ENCODE measurements at places on chromosomes 3 and 15. TPM values are rescaled to one million over a fixed set of nuclear protein-coding genes. Genes with fewer than 3 reads are reported as not detected.

DNA sequence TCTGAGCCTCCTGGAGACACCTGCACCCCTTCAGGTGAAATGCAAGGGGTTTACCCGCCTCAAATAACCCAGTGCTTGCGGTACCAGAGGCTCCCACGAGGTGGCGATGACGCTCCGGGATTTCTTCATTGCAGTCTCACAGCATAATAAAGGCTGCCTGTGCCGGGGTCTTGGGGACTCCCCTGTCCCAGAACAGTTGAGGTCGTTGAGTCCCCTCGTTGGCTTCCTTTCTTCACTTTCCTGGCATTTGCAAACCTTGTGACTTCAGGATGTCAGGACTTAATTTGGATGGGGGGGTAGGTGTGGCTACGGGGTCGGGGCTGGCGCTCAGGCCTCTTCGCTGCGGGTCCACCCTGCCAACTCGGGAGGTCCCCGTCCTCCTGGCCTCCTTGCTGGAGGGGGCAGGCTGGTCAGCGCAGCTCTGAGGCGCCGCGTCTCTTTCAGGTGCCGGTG lies 1.3 kb downstream of the GNAT1 start:
- H3K27me3 ChIP-seq: peaks cover 7% of the 10 kb centered on the region
- no peak overlapping the region for H3K27ac ChIP-seq
- no peaks in the 10 kb centered on the region for H3K36me3 ChIP-seq
- H3K4me1 ChIP-seq: no peaks in the 10 kb centered on the region
- H3K4me3 ChIP-seq: no peak overlapping the region

The HIGD2B gene
- not detected for total RNA-seq

DNA sequence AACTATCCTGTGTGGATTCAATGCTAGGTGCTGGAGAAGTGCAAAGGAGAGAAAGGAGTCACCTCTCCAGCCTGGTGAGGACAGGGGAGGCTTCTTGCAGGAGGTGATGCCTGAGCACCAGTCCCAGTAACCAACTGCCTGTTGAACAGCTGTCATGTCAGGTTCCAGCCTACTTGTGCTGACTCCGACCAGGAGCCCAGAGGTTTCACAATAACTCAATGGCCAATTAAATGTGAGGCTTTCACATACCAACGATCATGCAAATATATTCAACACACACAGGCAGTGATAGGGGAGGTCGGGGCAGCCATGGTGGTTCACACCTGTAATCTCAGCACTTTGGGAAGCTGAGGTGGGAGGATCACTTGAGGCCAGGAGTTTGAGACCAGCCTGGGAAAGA lies 7.7 kb downstream of the SORD start:
- no peak overlapping the region for H3K4me3 ChIP-seq
- no peak for DNase-seq
- peaks cover 14% of the 10 kb centered on the region for H3K36me3 ChIP-seq
- H3K4me1 ChIP-seq: no peaks in the 10 kb centered on the region

The ANKRD63 gene
- total RNA-seq: not detected

DNA sequence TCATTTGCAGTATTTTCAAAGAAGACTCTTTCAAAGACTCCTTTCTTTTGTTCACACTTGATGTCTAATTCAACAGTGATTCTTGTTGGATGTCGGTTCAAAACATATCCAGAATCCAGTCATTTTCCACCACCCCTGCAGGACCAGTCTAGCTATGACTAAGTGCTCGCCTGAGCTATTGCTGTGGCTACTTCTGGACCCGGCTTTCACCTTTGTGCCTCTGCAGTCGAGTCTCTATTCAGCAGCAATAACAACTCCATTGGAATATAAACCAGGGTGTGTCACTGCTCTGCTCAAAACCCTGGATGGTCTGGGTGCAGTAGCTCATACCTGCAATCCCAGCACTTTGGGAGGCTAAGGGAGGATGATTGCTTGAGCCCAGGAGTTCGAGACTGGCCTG lies 55.0 kb downstream of the PRICKLE2 start:
- no peak overlapping the region for H3K27ac ChIP-seq
- peaks cover 3% of the 10 kb centered on the region for H3K4me1 ChIP-seq
- no peaks in the 10 kb centered on the region for H3K27me3 ChIP-seq
- no peak for DNase-seq

DNA sequence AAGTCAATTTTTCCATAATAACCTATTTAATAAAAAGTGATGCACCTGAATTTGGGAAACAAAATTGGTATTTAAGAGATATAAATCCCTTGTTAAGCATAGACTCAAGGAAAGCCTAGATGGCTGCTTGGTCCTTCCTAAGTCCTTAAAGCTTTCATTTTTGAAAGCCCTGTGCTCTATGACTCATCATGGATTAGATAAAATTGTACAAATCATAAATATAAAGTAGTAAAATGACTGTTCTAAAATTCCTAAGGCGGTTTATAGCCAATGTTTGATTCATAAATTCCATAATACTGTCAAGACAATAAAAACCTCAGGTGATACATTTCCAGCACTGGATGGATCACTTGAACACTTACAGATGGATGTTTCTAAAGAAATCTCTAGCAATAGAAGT lies 730.8 kb upstream of the EPHA6 start:
- H3K4me3 ChIP-seq: no peak overlapping the region
- no peak for DNase-seq
- H3K36me3 ChIP-seq: no peaks in the 10 kb centered on the region

DNA sequence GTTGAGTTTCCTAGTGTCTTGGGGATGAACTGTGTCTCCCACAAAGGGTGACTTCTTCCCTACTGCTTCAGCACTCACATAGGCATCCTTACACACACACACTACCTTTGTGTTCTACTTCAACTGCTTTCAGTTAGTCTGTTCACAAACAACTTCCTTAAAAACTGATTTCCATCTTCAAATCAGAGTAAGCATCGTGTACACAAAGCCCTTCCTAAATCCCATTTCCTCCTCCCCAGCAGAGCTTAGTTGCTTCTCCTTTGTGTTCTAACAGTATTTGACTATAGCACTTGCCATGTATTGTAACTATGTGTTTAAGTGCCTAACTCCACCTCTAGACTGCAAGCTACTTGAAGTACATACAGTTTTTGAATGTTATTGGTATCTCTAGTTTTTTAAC lies 71.7 kb downstream of the TNIK start:
- peaks cover 7% of the 10 kb centered on the region for H3K4me1 ChIP-seq
- no peak overlapping the region for H3K27ac ChIP-seq
- no peak for DNase-seq
- peaks cover 1% of the 10 kb centered on the region for H3K27me3 ChIP-seq

The SYNPR gene
- total RNA-seq: 6.1 TPM

DNA sequence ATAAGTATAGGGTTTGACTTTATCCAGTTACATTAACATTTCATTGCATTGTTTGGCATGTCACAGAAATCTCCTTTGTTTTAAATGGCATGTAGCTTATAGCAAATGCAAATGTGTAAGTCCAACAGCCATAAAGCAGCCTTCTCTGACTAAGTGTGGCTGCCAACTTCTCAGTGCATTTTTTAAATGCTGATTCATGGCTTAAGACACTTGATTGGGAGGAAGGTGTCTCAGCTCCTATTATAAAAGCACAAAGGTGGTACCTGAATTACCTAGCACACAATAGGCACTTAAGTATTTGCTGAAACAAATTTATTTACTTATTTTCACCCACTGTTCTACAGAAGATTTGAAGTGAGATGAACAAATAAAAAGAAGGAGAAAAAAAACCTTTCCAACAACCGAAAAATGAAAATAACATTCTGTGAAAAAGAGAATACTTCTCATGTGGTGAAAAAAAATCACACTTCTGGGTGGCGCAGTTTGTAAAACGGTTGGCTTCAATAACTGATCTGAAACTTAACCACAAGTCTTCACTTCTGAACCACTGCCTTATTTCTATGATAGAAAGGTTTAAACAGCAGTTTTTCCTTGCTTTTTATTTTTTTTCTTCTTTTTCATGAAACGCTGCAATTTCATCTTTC lies 105.5 kb upstream of the ICE2 start:
- no peaks in the 10 kb centered on the region for H3K27me3 ChIP-seq
- H3K4me3 ChIP-seq: no peak overlapping the region
- no peaks in the 10 kb centered on the region for H3K36me3 ChIP-seq
- H3K4me1 ChIP-seq: no peaks in the 10 kb centered on the region
- H3K27ac ChIP-seq: no peak overlapping the region

DNA sequence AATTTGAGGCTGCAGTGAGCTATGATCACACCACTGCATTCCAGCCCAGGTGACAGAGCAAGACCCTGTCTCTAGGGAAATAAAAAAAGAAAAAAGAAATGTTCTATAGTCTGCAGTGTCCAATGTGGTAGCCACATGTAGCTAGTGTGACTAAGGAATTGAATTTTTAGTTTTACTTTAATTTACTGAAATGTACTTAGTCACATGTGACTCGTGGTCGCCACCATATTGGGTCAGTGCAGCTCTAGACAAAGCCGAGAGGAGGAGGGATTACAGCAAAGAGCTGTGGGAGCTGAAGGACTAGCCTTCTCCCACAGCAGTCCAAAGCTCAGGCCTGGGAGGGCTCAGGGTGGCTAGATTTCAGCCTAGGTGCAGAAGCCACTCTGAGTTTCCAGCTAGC lies 65.9 kb upstream of the NTRK3 start:
- DNase-seq: no peak
- peaks cover 17% of the 10 kb centered on the region for H3K36me3 ChIP-seq
- H3K27me3 ChIP-seq: peaks cover 4% of the 10 kb centered on the region
- no peak overlapping the region for H3K27ac ChIP-seq

The CISH gene
- total RNA-seq: 6.0 TPM

Measured in glutamatergic neuron (in vitro differentiated cells).